ENCODE measurements at places on chromosomes 11 and 22.
A peak's percentile ranks its signal among the peaks of the same experiment; 100 is the strongest.

- no peak for DNase-seq
Observed at GRCh38 chr11:105491394-105491793, 118.5 kb upstream of the GRIA4 start.

GRCh38 chr22:41446057-41446501, 522 bp downstream of the TOB2 start:
- no peak for DNase-seq

GRCh38 chr11:96023275-96023674, 99.4 kb upstream of the MTMR2 start:
- DNase-seq = no peak

- DNase-seq = no peak
Observed at GRCh38 chr11:129861702-129862522, 33.5 kb downstream of the NFRKB start.

DNA sequence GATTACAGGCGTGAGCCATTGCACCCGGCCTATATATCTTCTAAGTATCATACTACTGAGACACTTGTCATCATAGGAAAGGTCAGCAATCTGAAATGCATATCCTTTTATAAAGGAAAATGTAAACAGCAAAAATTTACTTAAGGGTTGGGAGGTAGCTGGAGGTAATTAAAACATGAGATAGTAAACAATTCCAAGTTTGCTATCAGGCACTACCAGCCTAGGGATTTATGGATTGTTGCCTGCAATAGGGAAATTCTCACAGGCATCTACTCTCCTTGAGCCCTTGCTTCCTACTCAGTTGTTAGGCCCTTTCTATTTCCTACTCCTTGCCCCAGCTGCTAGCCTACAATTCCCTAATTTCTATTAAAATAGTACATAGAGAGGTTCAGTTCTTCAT, 16.1 kb downstream of the PGR start:
- DNase-seq = no peak

- DNase-seq = no peak
Observed at GRCh38 chr22:26585104-26585790, 4.7 kb downstream of the TPST2 start.

DNA sequence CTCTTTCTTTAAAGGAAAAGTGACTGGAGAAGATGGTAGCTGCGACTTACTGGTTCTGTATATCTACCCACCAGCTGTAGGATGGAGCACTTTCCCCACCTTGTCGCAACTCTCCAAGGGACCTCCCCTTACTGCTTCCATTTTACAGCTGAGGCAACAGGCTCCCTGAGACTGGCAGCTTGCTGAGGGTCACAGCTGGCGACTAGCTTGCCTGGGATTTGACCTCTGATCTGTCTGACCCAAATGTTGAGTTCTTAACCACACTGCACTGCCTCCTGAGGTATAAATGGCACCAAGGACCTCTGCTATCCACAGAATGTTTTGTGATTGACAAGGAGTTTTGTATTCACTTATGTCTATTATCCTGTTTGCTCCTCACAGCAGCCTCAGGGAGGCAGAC, 115.0 kb upstream of the NNMT start:
- no peak for DNase-seq

DNA sequence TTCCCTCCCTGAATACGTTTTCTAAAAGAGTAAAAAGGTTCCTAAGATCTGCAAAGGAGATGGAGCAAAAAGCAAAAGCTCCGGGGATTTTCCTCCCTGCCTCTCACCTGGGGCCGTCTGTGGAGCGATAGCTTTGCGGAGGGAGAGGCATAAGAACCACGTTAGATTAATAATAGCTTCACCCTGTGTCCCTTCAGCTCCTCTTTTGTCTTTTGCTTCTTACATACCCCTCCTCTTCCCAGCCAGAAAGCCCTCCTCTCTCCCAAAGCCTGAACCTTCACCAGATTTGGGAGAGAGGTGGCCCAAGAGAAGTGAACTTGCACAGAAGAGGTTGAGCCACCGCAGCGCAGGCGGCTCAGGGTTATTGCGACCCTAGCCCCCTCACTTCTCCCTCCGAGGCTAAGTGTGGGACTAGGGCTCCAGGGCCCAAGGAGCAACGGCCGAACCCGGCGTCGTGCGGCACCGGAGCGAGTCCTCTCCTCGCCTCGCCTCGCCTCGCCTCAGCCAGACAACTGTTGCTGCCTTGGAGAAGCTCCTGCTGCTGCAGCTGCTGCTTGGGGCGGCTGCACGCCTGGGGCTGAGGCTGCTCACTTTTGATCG, 97.6 kb upstream of the HSD17B12 start:
- DNase-seq = no peak

DNA sequence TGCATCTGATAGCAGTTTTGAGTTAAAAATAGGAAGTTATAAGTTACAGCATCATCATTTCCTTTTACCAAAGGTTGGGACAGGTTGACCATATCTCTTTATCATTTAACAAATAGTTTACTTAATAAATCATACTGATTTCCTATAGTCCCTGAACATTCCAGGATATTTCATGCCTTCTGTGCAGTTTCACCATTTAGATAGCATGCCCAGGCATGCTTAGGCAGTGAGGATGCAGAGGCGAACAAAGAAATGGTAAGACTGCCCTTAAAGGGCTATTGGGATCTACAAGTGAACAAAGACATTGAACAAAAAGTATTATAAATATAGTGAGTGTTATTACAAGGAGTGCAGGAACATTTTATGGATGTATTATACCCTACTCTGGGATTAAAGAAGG, 96.4 kb downstream of the PRMT3 start:
- DNase-seq = no peak

- no peak for DNase-seq
Observed at GRCh38 chr22:36684841-36685240, 18.7 kb downstream of the CACNG2 start.

GRCh38 chr11:36374726-36375125, 78.6 kb downstream of the PRR5L start:
- no peak for DNase-seq

DNA sequence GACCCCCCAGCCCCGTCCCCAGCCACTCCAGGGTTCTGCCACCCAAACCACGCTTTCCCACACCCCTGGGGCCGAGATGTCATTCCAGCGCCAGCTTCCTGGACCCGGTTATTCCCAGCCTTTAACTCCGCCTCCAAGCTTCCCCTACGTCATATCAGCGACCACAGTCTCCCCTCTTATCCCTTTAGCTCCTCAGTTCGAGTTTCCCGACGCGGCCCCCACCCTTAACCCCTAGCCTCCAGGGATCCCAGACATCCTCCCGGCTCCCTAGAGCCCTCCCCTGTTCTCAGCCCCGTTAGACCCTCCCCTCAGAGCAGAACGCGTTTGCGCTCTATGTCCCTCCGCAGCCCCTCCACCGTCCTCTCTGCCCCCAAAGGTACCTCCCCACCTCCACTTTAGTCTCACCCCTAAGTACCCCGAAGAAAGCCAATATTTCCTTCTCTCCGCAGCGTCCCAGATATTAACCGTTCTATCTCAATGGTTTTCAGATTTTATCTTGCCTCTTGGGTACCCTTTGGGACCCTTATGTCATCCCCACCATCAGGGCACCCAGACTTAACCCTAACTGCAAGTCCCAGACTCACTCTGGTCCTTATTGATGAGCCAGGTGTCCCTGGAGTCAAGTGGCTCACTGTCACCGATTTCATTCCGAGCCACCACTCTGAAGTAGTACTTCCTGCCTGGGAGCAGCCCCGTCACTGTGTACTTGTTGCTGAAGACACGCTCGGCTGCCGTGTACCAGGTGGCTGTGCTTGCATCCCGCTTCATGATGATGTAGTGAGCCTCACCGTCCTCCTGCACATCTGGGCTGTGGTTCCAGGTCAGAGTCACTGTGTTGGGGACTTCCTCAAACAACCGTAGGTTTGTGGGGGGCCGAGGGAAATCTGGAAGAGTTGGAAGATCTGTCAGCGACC, 8.0 kb downstream of the TMEM86A start:
- DNase-seq = peak; percentile 12

DNA sequence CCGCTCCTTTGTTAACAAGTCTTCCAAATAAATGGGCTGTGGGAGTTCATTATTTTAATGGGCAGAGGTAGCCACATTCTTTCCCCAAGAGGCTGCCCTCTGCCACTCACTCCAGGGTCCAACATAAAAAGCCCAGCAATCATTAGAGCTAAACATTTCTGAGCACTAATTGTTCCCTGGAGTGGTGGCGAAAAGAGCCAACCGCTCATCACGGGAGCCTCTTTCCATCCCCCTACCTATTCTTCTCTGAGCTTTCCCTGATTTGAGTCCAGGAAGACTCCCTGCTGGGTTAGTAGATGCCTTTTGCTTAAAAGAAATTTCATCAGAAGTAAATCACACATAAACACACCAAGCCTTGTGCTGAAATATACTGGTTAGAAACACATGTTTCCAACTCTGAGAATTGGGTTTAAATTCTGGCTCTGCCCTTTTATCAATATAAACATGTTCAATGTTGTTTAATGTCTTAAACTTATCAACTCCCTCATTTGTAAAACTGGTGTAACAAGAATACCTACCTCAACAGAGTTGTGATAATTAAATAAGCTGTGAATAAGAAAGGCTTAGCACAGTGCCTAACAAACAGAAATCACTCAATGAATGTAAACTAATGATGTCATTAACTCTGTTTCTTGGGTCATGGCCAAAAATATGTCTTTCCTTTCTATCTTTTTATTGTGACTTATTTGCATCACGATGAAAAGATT, at the start of gene OR5A2:
Gene OR5A2, minus strand, starts transcription at position 53 of the 707 bp plus-strand sequence. CDS start 3,460 bp downstream, outside the sequence.
- no peak for DNase-seq

- no peak for DNase-seq
Observed at GRCh38 chr11:20584093-20584774, 15.2 kb upstream of the SLC6A5 start.

- DNase-seq = no peak
Observed at GRCh38 chr11:84899740-84900139, 727.4 kb downstream of the DLG2 start.

DNA sequence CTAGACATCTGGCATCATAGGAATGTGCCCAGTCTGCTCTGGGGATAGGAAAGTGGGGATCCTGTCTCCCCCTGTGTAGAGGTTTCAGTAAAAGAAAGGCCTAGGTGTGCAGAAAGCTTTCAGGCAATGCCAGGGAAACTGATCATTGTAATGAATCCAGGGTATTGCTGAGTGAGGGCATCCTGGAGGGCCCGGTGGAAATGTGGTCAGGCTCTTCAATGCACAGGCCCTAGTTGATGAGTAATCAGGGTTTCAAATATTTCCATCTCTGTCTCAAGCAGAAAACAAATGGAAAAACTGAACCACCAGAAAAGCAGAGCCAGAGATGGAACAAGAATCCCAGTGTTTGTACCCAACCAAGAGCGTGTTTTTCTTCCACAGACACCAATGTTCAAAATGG, 2.0 kb downstream of the CD3E start:
- no peak for DNase-seq

DNA sequence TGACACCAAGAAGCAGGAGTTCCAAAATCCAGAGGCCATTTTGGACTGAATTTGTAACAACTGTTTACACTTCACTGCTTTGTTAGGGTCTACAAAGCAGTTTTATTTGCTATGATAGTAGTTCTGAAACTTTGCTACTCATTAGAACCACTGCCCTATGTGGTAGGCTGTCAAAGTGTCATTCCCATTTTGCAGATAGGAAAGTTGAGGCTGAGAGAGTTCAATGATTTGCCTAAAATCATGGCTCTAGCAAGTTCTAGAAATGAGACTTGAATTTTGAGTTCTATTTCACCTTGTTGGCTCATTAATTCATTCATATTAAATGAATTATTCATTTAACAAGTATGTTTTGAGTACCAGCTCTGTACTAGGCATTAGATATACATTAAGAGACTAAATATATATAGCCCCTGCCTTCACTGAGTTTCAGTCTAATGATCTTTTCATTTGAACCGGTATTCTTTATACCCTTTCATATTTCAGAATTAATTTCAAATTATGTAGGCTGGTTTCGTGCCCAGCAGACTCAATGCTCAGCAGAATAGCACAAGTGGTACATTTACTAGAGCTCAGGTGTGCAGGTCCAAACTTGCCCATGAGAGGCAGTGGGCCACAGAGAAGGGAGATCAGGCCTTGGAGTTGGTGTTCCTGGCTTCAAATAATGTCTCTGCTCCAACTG, 93.5 kb downstream of the ME3 start:
- no peak for DNase-seq

GRCh38 chr22:19517171-19517500, 7.1 kb downstream of the CLDN5 start:
- no peak for DNase-seq

DNA sequence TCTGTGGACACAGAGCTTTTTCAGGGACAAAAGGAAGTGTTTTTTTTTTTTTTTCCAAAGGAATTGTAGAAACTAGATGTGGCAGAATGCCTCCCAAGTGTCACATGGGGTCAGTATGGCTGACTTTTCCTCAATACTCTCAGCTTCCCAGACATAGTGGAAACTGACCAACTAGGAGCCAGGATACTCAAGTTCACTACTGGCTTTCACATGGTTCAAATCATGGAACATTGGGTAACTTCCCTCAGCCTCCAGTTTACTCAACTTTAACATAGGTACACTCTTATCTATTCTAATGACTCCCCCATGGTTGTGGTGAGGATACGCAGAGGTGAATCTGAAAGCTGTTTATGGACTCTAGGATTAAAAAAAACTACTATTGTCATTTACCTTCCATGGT, 1.4 kb downstream of the SLC5A1 start:
- DNase-seq = no peak

GRCh38 chr11:75633409-75634066, 35.3 kb downstream of the MAP6 start:
- no peak for DNase-seq

DNA sequence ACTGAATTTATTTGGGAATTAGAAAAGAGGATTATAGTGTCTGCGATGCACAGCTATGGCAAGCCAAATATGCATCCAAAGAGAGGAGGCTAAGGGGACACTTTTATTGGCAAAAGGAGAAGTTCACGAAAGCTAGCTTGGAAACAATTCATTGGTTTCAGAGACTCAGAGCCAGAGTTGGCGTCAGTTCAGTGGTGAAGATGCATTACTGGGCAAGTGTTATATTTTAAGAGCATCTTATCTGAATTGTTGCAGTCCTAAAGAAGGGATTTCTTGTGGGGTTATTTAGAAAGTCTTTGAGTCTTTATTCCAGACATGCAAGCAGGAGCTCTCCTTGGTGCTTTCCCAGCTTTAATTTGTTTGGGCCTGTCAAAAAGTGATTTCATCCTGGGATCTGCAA, 15.0 kb downstream of the CLDN5 start:
- no peak for DNase-seq

DNA sequence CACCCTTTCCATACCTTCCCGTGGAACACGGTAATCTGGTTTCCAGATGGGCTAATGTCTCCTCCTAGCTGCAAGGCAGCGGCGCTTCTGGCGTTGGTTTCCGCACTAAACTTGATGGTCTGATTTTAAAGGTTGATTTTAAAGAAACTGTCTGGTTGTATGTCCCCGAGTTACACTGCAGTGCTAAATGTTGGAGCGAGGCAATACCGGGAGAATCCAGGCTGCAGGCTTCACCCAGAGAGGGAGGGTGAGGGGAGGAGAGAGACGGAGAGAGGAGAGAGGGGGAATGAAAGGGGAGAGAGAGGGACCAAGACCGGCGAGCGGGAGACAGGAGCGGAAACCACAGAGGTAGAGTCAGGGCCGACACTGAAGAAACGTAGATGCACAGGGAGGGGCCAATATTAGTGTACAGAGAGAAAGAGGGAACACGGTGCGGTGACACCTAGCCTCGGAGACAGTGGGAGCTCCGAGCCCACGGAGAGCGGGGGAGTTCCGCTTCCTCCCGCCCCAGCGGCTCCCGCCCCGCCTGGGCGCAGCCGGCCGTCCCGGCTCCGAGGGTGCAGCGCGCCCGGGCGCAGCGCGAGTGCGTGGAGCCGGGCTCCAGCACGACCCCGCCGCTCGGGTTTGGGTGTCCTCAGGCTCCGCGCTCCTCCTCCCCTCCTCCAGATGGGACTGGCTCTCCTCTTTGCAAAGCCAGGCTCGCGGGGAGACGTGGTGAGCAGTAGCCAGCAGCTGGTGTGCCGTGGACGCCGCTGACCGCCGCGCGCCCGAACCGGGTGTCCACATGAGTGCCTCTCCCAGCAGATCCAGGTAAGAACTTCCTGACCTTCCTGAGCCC, 71.9 kb upstream of the GRAMD1B start:
- DNase-seq = no peak

All from hypothalamus (tissue), 51 donors.